ENCODE measurements at places on chromosomes 1 and 21. TPM values are rescaled to one million over a fixed set of nuclear protein-coding genes. Genes with fewer than 3 reads are reported as not detected.

The RAB42 gene
- polyA plus RNA-seq, result 5.5 TPM

The GUCA2A gene
- not detected for polyA plus RNA-seq

The KCNH1 gene
- 0.08 TPM for polyA plus RNA-seq

The TMPRSS2 gene
- polyA plus RNA-seq, result not detected

The TAS1R1 gene
- not detected for polyA plus RNA-seq

The PALMD gene
- polyA plus RNA-seq, result 1.8 TPM

The AIM2 gene
- 1.1 TPM for polyA plus RNA-seq

The AVPR1B gene
- polyA plus RNA-seq, result not detected

The NAXE gene
- 68.5 TPM for polyA plus RNA-seq

The RYR2 gene
- polyA plus RNA-seq, result under 0.01 TPM

The LRRC38 gene
- not detected for polyA plus RNA-seq

The CRP gene
- polyA plus RNA-seq, result not detected

The FMO1 gene
- not detected for polyA plus RNA-seq

The F5 gene
- polyA plus RNA-seq, result under 0.01 TPM

The SPRR2A gene
- polyA plus RNA-seq, result not detected

The MYBPH gene
- not detected for polyA plus RNA-seq

- no peaks in the 10 kb centered on the region for H3K27me3 ChIP-seq
- DNase-seq, result no peak
- no peak overlapping the region for H3K4me3 ChIP-seq
- no peaks in the 10 kb centered on the region for H3K36me3 ChIP-seq
- peaks cover 31% of the 10 kb centered on the region for H3K4me1 ChIP-seq
- no peak overlapping the region for H3K27ac ChIP-seq
Measured at GRCh38 chr1:2206813-2207487, 12.4 kb upstream of the FAAP20 start.

GRCh38 chr1:197307551-197307950, 39.5 kb downstream of the CRB1 start:
- no peak for DNase-seq
- H3K36me3 ChIP-seq, result peaks cover 7% of the 10 kb centered on the region
- no peak overlapping the region for H3K27ac ChIP-seq
- no peaks in the 10 kb centered on the region for H3K27me3 ChIP-seq
- peaks cover 3% of the 10 kb centered on the region for H3K4me1 ChIP-seq

GRCh38 chr1:110058591-110058990, 11.9 kb downstream of the ALX3 start:
- H3K27ac ChIP-seq, result peak overlapping the region; percentile 71
- H3K4me3 ChIP-seq, result no peak overlapping the region
- H3K27me3 ChIP-seq, result no peaks in the 10 kb centered on the region
- peaks cover 34% of the 10 kb centered on the region for H3K36me3 ChIP-seq
- peaks cover 54% of the 10 kb centered on the region for H3K4me1 ChIP-seq

DNA sequence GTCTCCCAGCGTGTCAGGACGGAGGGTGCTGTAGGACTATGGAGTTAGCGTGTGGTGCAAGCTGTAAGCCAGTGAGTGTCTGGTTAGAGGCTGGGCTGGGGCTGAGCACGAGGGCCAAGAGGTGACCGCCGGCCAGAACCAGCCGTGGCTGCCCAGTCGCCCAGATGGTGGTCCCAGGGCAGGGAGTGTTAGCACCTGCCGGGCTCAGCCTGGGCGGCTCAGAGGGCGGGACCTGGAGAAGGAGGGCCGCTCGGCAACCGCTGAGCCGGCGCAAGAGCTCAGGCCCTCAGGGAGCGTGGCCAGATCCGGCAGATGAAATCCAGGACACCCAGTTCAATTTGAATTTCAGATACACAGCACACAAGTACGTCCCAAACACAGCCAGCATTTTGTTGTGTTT, 87.9 kb downstream of the PRDM16 start:
- H3K27ac ChIP-seq, result no peak overlapping the region
- H3K36me3 ChIP-seq, result no peaks in the 10 kb centered on the region
- no peaks in the 10 kb centered on the region for H3K27me3 ChIP-seq
- DNase-seq, result peak; percentile 77
- H3K4me3 ChIP-seq, result no peak overlapping the region

DNA sequence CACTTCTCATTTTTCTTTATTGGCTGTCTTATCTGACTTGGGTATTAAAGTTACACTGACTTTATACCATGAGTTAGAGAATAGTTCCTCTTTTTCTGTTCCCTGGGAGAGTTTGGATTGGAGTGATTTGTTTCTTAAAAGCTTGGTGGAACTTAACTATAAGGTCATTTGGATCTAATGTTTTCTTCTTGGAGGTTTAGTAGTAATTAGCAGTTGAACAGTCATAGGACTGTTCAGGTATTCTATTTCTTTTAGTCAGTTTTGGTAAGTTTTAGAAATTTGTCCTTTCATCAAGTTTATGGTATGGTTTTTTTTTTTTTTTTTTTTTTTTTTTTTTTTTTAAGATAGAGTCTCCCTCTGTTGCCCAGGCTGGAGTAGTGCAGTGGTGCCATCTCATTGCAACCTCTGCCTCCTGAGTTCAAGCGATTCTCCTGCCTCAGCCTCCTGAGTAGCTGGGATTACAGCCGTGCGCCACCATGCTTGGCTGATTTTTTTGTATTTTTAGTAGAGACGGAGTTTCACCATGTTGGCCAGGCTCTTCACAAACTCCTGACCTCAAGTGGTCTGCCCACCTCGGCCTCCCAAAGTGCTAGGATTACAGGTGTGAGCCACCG, 6.3 kb downstream of the TTC3 start:
- peaks cover 14% of the 10 kb centered on the region for H3K36me3 ChIP-seq
- no peak overlapping the region for H3K27ac ChIP-seq
- no peak overlapping the region for H3K4me3 ChIP-seq
- H3K27me3 ChIP-seq, result no peaks in the 10 kb centered on the region

DNA sequence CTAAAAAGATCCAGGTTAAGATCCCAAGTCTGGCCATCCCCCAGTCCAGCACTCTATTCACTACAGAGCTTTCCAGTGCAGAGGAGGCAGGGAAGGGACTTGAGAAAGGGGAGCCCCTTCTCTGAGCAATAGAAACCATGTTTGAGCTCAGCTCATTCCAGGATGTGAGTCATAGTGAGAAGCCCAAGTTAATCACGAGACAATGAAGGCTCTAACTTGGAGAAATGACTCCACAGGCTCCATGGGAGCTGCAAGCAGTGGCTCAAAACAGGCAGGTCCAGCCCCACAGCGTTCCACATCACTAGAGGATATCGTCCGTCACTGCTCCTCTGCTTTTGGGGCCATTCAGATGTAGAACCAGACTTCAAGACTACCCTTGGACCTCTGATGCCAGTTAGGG, 59.1 kb downstream of the CAMK2N1 start:
- no peaks in the 10 kb centered on the region for H3K36me3 ChIP-seq
- no peak overlapping the region for H3K4me3 ChIP-seq
- no peak overlapping the region for H3K27ac ChIP-seq
- no peaks in the 10 kb centered on the region for H3K4me1 ChIP-seq
- H3K27me3 ChIP-seq, result no peaks in the 10 kb centered on the region

GRCh38 chr1:169146576-169147214, 40.2 kb downstream of the ATP1B1 start:
- no peak for DNase-seq
- no peak overlapping the region for H3K4me3 ChIP-seq
- no peaks in the 10 kb centered on the region for H3K27me3 ChIP-seq
- no peaks in the 10 kb centered on the region for H3K36me3 ChIP-seq
- H3K27ac ChIP-seq, result no peak overlapping the region

GRCh38 chr1:223730479-223731132, 18.3 kb downstream of the CAPN2 start:
- H3K36me3 ChIP-seq, result peaks cover 18% of the 10 kb centered on the region
- H3K27ac ChIP-seq, result peak overlapping the region; percentile 91
- H3K4me1 ChIP-seq, result peaks cover 52% of the 10 kb centered on the region
- no peak overlapping the region for H3K4me3 ChIP-seq
- DNase-seq, result no peak

DNA sequence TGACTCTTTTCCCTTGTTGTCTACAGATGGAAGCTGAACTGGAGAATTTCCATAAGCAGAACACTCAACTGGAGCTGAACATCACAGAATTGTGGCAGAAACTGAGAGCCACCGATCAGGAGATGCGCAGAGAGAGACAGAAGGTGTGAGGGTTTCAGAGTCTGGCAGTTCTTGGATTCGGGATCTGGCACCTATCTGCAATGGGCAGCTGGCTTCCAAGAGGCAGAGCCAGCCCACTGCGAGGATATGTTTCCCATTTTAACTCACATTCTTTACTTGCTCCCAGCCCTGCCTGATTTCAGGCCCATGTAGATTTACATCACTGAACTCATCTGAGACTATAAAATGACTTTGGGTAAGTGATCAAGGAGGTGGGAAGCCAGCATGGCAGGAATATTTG, 37.3 kb upstream of the TMEM125 start:
- H3K4me1 ChIP-seq, result peaks cover 8% of the 10 kb centered on the region
- H3K36me3 ChIP-seq, result no peaks in the 10 kb centered on the region
- no peak overlapping the region for H3K4me3 ChIP-seq
- H3K27ac ChIP-seq, result no peak overlapping the region
- no peak for DNase-seq

- H3K27ac ChIP-seq, result no peak overlapping the region
- H3K4me3 ChIP-seq, result no peak overlapping the region
- H3K4me1 ChIP-seq, result peaks cover 57% of the 10 kb centered on the region
- DNase-seq, result no peak
- no peaks in the 10 kb centered on the region for H3K27me3 ChIP-seq
Measured at GRCh38 chr1:228870041-228870713, 134.9 kb downstream of the RHOU start.

DNA sequence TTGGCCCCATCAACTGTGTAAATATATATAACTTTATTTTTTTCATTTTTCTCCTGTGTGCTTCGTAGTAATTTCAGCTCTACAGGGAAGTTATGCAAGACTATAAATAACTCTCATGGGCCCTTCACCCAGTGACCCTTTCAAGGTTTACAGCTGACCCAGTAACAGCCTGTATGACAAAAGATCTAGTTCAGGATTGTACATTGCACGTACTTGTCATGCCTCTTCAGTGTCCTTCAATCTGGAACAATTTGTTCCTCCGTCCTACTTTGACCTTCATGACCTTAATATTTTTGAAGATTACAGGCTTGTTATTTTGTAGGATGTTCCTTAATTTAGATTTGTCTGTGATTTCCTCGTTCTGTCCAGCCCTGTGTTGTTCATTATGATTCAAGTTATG, 40.5 kb downstream of the BRINP2 start:
- peaks cover 21% of the 10 kb centered on the region for H3K4me1 ChIP-seq
- no peaks in the 10 kb centered on the region for H3K36me3 ChIP-seq
- H3K27me3 ChIP-seq, result no peaks in the 10 kb centered on the region
- no peak overlapping the region for H3K27ac ChIP-seq

- H3K36me3 ChIP-seq, result peaks cover 7% of the 10 kb centered on the region
- peaks cover 17% of the 10 kb centered on the region for H3K4me1 ChIP-seq
- H3K27me3 ChIP-seq, result no peaks in the 10 kb centered on the region
- DNase-seq, result no peak
- H3K4me3 ChIP-seq, result no peak overlapping the region
- H3K27ac ChIP-seq, result peak overlapping the region; percentile 14
Measured at GRCh38 chr1:202802998-202803932, 5.0 kb downstream of the KDM5B start.

GRCh38 chr1:212981571-212982328, 31.4 kb downstream of the VASH2 start:
- DNase-seq, result no peak
- no peaks in the 10 kb centered on the region for H3K36me3 ChIP-seq
- H3K27ac ChIP-seq, result no peak overlapping the region
- H3K4me3 ChIP-seq, result no peak overlapping the region
- no peaks in the 10 kb centered on the region for H3K27me3 ChIP-seq

DNA sequence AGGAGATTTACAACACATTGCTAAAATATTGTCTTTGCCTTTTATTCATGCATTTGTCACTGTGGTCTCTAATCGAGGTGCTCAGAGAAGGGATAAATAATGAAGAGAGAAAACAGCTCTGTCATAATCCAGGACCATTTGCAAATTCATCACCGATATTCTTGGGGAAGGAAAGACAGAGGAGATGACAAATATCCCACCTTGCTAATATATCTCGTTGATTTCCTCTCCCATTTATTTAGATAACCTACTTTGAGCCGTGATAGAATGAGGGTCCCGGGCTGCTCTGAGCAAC, 86.9 kb downstream of the PRDM16 start:
- no peak overlapping the region for H3K27ac ChIP-seq
- H3K4me1 ChIP-seq, result peaks cover 3% of the 10 kb centered on the region
- H3K27me3 ChIP-seq, result no peaks in the 10 kb centered on the region
- no peak for DNase-seq

DNA sequence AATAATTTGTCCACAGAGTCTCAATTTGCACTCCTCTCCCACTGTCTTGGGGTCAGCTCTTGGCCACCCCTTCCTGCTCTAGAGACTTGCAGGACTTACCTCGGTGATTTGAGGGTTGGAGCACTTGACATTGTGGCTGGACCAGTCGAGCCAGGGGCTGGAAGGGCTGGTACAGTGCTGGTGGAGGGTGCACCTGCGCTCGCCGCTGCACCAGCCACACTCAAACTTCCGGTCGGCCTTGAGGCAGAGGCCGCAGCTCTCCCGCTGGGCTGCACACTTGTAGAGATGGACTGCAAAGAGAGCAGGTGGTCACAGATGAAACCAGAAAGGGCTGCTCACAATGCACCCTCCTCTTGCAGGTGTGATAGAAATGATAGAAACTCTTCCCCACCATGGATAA, 165.0 kb downstream of the PLXNA2 start:
- H3K36me3 ChIP-seq, result peaks cover 18% of the 10 kb centered on the region
- DNase-seq, result no peak
- H3K27me3 ChIP-seq, result no peaks in the 10 kb centered on the region

DNA sequence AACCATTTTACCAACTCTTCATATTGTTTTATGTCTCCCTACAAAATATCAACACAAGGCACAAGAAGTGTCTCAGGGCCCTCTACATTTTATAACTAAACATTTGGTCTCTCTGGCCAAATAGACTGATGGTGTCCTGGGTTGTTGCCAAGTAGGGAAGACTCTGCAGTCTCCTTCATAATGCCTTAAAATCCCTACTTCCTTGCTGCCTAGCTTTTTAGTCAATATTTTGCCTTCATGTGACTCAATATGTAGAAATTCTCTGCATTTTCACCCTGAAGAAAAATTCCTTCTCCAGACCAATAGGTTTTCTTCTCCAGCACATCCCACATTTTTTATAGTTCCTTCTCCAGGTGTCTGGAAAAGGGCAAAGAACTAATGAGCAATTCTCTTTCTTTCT, 72.6 kb upstream of the IPO9 start:
- H3K36me3 ChIP-seq, result peaks cover 42% of the 10 kb centered on the region
- peak overlapping the region; percentile 98 for H3K27ac ChIP-seq
- no peaks in the 10 kb centered on the region for H3K27me3 ChIP-seq
- peaks cover 85% of the 10 kb centered on the region for H3K4me1 ChIP-seq

DNA sequence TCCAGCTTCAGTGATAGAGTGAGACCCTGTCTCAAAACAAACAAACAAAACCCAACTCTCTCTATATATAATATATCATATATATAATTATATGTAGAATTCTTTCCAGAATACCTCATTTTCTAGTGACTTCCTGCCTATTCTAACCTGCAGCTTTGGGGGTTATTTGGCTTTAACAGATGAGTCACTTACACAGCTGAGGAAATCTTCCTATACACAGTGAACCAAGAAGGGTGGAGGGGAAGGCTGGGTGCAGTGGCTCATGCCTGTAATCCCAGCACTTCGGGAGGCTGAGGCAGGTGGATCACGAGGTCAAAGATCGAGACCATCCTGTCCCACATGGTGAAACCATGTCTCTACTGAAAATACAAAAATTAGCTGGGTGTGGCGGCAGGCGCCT, 9.2 kb downstream of the RAB29 start:
- H3K27ac ChIP-seq, result no peak overlapping the region
- H3K36me3 ChIP-seq, result no peaks in the 10 kb centered on the region
- DNase-seq, result no peak
- H3K4me1 ChIP-seq, result no peaks in the 10 kb centered on the region

All from SK-N-SH (cell line).